ENCODE measurements at places on chromosomes 6 and 20.

DNA sequence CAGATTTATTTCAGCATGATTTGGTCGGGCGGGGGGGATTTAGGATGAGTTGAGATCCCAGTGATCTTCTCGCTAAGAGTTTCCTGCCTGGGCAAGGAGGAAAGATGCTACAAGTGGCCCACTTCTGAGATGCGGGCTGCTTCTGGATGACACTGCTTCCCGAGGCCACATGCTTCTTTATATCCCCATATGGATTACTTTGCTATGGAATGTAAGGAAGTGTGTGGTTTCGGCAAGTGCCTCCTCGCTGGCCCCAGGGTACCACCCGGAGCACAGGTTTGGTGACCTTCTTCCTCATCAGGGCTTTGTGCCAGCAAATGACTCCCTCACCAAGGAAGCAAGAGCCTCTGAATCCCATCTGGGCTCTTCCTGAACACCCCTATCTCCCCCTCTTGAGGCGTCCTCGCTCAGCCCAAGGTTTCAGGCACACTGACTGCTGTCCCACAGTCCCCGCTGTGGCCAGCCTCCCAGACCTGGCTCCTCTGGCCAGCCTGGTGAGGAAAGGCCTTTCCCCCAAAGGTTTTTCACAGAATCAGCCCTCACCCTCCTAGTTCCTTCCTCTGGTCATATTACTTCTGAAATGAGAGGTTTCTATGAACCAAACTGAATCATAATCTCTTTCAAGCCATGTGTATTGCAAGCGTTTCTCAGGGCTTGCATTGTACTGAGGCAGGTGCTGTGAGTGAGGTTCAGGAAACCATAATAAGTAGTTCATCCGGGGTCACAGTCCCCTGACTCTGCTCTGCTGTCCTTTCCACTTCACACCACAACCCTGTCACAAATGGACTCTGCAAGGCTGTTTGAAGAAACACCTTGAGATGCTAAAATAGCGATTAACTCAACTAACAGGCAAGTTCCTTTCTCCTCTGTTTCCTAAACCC lies 41.7 kb upstream of the IL17A start:
- no peak for DNase-seq

GRCh38 chr6:16237242-16237641 lies 1.1 kb upstream of the GMPR start:
- DNase-seq, result no peak

- DNase-seq, result no peak
Observed at GRCh38 chr20:17611540-17612286, 41.8 kb downstream of the DSTN start.

DNA sequence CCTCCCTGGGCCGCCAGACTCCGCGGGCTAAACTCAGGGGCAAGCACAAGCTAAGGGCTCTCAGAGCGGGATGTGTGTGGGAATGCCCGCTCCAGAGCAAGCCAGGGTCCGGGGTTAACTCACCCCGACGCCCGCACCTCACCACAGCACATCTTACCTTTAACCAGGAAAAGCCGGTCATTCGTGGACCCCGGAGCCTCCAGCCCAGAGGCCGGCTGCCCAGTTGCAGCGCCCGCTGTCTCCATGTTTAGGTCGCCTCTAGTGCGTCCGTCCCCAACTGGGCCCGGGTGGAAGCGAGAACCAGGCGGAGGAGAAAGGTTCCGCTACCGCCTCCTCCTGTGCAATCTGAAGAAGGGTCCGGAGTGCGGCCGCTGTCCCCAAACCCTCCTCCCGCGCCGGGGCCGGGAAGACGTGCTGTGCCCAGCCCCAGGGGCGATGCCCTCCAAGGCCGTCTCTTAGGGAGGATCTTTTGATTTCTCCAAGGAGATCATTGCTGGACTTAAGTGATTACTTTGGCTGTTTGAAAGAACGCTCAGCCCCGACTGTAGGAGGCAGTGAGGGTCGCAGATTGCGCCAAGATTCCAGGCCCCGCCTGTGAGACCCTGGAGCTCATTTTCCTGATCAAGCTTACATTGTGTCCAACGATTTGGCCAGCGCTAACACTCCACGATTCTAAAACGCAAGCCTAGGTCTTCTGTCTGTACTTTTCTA lies at the start of gene TMEM242:
TSS of gene TMEM242 (minus strand) at position 265 of the 711 bp plus-strand sequence. CDS start at position 245, 20 bp downstream.
- peak; percentile 90 for DNase-seq

Measured in D341Med (cell line).